ENCODE measurements at places on chromosomes 12 and 14.

DNA sequence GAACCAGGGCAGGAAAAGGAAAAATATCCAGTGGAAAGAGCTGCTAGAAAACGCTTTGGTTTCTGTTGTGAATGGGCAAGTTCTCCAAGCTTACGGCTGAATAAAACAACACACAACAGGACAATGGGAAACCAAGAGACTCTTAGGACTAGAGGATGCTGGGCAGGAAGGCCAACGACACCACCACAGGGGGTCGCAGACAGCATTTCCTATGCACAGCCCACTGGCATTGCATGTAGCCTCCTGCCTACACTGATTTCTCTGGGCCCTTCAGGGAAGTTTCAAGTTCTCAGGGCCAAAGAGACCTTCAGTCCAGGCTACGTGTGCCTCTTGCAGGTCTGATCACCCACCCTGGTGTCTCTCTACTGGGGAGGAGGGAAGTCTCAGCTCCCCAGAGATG, 108.0 kb downstream of the RIMBP2 start:
- no peak for DNase-seq

- DNase-seq, result no peak
Measured at GRCh38 chr12:62738105-62738504, 196.8 kb downstream of the PPM1H start.

GRCh38 chr12:57272337-57273151, 21.6 kb upstream of the STAC3 start:
- DNase-seq, result no peak

GRCh38 chr12:40559865-40560264, 132.4 kb upstream of the CNTN1 start:
- no peak for DNase-seq

- no peak for DNase-seq
Measured at GRCh38 chr14:31510222-31510621, 22.4 kb upstream of the GPR33 start.

All from AG08396 (cell line).